CD4-positive, alpha-beta T cell treated with Interleukin-4 for 4 hours (primary cell): ENCODE measurements at places on chromosomes 13 and 19.

GRCh38 chr19:7815325-7815724 is 14.7 kb upstream of the EVI5L start:
- DNase-seq = peak; percentile 1

DNA sequence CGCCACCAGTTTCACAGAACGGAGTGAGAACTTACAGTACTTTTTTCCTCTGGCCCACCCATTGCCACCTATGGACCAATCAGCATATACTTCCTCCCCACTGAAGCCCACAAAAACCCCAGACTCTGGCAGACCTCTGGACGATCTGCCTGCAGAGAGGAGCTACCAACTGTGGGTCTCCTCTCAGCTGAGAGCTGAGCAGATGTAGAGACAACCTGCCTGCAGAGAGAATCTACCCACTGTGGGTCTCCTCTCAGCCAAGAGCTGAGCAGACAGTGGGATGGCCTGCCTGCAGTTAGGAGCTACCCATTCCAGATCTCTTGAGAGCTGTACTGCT is 69.7 kb downstream of the PIBF1 start:
- no peak for DNase-seq

DNA sequence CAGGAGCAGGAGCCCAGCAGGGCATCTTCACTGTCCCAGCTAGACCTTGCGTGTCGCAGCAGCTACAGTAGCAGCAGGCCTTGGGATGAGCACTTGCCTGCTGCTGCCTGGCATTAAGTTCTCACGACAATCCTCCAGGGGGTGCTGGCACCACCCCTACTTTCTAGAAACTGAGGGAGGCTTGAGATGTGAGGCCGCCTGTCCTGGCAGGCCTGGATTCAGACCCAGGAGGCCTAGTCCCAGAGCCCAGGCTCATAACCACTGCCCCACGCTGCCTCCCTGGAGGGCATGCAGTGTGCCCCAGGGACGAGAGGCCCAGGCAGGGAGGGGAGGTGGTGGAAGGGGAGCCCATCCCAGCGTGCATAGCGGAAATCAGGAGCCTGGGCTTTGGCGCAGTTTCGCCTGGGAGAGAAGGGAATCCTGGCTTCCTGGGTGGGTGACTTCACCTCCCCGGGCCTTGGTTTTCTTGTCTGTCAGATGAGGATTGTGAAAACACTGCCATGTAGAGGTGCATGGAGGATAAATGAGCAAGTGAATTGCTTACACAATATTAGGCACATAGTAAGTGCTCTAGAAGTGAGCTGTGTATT is 26.1 kb downstream of the PPP5C start:
- no peak for DNase-seq

- no peak for DNase-seq
These were observed 39.1 kb downstream of the DOCK9 start for GRCh38 chr13:98938801-98939200.

GRCh38 chr19:51589511-51589910 is 18.4 kb downstream of the ZNF175 start:
- no peak for DNase-seq

DNA sequence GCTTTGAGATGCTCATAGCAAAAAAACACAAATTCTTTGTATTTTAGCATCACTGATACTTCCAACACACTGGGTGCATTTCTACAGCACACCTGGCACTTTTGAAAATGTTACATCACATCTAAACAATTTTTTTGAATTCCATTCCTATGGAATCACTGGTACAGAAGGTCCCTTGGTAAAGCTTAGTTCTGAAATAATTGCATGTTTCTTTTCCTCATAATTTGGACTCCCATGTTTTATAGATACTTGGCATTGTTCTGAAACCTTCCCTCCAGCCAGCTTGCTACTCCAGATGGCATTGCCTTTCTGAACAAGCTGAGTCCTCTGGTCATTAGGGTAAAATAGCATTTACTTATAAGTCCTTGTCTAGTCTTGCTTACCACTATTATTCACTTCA is 481.3 kb upstream of the GPC6 start:
- no peak for DNase-seq

GRCh38 chr13:28356561-28357021 is 138.3 kb downstream of the FLT1 start:
- DNase-seq = no peak

DNA sequence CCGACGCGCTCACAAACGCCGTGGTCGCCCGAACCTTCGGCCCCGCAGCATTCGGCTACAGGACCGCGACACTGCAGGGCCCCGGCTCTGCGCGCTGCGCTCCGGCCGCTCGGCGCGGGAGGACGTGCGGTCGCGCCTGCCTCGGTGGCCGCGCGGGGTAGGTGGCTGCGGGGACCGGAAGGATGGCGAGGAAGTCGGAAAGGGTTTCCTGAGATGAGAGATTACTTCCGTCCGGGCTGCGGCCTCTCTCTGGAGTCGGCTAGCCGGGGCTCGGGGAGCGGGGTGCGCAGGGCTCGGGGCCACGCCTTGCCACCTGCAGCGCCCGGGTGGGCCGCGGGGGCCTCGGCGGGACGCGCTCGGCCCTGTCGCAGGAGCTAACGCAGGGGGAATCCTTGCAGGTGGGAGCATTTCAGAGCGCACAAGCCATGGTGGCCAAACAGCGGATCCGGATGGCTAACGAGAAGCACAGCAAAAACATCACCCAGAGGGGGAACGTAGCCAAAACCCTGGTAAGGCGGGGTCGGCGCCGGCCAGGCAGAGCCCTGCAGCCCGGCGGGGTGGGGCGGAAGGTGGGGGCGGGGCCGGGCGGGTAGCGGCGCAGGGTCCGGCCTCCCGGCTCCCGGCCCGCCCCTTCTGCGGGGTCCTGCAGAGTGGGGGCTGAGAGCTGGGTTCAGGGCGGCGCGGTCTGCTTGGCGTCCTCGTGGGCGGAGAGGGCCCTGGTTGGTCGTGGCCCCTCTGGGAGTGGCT is at the start of gene SERP2:
TSS of gene SERP2 (plus strand) at position 224 of the 747 bp plus-strand sequence. CDS start at position 426, 202 bp downstream.
- no peak for DNase-seq

GRCh38 chr19:15037586-15037985 is 11.7 kb upstream of the CASP14 start:
- no peak for DNase-seq

DNA sequence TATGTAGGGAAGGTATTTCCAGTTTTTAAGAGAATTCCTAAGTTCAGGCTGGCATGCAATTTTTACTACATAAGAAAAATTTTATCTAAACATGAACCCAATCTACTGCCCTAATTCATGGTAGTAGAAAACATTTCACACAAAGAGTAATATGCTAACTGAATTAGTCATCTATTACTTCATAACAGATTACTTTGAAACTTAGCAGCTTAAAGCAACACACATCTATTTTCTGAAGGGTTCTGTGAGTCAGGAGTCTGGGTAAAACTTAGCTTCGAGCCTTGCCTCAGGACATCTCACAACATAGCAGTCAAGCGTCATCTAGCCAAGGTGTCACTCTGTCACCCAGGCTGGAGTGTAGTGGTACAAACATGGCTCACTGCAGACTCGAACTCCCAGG is 537.5 kb downstream of the DCT start:
- no peak for DNase-seq

DNA sequence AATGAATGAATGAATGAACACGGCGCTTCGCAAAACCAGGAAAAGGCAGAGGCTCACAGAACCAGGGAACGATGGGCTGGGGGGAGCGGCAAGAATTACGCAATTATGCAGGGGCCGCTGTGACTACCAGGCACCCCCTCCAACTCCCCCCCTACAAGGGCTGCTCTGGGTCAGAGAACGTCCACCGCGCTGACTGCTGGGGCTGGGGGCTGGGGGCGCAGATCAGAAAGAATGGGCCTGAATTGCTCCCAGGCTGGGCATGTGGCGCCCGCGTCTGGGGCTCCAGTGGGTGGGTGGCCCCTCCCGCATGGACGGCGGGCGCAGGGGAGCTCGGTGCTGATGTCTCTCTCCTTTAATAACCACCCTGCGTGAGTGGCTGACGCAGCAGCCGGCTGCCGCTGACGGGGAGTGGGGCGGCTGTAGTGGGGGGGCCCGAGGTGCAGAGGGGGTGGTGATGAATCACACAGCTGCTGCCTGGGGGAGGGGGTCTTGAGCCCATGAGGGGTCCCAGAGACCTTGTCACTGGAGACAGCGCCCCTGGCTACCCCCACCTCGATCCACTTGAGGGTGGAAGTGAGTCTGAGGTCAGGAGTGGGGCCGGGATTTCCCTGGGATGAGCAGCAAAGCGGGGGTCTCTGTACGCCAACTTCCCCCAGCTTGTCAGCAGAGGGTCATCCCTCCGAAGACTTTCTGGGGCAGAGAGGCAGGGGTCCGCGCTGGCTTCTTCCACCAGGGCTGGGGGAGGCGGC is 1.5 kb upstream of the CIRBP start:
- no peak for DNase-seq

- DNase-seq = no peak
These were observed 39.5 kb downstream of the NOTCH3 start for GRCh38 chr19:15161028-15161984.

DNA sequence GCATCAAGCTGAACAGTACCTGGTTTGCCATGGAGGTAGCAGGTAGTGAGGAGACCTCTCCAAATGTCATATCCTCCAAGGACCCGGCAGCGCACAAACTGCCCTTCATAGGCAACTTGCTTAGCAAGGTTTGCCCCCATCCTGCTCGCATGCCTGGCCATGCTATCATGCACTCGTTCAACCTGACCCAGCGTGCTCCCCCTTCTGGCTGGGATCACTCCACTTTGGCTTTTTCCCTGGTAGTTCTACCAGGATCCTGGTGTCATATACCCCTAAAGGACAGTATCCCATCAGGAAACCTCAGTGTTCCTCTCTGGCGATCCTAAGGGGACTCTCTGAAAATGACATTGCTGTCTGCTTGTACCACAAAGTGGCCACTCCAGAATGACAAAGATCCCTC is 38.6 kb upstream of the ZNF30 start:
- no peak for DNase-seq

DNA sequence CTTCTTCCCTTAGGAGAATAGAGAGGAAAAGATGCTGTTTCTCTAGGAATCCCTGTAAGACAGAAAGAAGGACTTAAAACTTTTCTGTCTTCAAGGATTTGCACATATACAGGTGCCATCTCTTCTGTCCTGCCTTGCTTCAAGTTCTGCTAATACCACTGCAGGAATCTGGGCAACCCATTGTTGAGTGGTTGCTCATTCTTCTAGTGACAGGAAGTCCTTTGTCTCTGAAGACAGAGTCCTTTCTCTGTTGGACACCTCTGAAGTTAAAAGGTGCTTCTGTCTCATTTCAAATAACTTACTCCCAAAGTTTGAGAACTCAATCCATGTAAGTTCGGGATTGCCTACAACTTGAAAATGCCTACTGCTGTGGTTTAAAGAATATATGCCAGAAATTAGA is 114.4 kb upstream of the TMTC4 start:
- DNase-seq = no peak

DNA sequence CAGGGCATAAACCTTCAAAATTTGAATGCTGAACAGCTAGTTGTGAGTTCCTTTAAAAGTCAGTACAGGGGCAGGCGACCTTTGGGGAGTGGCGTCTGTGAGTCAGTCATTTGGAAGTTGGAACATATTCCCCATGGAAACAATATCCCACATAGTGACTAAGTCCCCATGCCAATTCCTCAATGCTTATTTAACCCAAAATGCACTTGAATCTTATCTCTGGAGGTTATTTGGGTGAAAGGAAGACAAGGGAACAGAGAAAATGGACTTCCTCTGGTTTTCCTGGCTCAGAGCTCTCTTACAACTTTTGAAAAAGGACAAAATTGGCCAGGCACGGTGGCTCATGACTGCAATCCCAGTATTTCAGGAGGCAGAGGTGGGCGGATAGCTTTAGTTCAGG is 479.2 kb upstream of the NBEA start:
- no peak for DNase-seq

GRCh38 chr13:41802043-41802683 is 158.7 kb downstream of the VWA8 start:
- DNase-seq = no peak

- DNase-seq = no peak
These were observed 30.0 kb downstream of the MYH14 start for GRCh38 chr19:50233308-50233910.

GRCh38 chr13:30708541-30708940 is 26.8 kb upstream of the ALOX5AP start:
- no peak for DNase-seq

DNA sequence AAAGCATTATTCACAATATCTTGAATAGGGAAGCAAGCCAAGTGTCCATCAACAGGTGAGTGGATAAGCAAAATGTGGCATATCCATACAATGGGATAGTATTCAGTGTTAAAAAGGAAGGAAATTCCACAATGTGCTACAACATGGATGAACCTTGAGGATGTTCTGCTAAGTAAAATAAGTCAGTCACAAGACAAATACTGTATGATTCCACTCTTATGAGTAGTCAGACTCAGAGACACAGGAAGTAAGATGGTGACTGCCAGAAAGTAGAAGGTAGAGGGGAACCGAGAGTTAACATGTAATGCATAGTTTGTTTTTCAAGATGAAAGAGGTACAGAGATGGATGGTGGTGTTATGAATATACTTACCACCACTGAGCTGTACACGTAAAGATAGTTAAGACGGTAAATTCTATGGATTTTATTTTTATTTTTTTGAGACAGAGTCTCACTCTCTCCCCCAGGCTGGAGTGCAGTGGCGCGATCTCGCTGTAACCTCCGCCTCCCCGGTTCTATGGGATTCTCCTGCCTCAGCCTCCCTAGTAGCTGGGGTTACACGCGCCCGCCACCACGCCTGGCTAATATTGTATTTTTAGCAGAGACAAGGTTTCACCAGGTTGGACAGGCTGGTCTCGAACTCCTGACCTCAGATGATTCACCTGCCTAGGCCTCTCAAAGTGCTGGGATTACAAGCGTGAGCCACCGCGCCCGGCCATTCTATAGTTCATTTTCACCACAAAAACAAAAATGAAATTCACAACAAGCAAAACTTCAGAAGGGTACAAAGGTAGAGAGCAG is 1.0 kb upstream of the CHAMP1 start:
- DNase-seq = peak; percentile 8

DNA sequence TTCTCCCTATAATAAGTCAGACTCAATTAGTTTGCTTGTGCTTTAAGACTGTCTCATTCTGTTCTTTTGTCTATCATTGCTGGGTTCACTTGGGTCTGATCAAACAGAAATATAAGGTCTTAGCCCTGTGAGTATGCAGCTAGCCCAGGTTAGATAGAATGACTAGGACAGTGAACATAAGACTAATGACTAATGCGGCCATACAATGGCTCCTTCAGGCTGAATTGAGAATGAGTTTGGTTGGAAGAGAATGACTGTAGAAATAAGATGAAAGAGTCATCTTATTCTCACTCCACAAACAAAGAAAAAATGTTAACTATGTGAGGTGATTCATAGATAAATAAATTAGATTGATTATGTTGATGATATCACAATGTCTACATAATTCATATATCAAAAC is 50.1 kb upstream of the OBI1 start:
- no peak for DNase-seq

- no peak for DNase-seq
These were observed 11.0 kb downstream of the SYDE1 start for GRCh38 chr19:15118248-15118647.

GRCh38 chr13:94329754-94330551 is 149.5 kb downstream of the DCT start:
- no peak for DNase-seq

DNA sequence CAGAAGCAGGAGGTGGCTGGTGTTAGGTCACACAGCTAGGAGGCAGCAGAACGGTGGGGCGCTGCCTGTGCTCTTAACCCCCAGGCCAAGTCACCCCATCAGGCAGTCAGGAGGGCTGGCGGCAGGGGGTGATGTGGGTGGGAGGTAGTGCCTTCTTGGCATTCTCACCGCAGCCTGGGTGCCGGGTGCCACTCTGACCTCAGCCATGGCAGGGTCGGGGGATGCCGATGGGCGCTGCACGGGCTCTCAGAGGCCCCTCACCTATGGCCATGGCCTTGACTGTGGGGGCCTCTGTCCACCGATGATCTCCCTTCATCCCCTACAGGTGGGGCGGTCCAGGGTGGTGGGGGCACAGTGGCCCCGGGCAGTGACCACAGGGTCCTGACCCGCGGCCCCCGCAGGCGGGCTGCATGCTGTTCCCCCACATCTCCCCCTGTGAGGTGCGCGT is 5.6 kb downstream of the PTOV1 start:
- DNase-seq = no peak
